ENCODE measurements at places on chromosomes 11 and 22. TPM values are rescaled to one million over a fixed set of nuclear protein-coding genes. Genes with fewer than 3 reads are reported as not detected.

DNA sequence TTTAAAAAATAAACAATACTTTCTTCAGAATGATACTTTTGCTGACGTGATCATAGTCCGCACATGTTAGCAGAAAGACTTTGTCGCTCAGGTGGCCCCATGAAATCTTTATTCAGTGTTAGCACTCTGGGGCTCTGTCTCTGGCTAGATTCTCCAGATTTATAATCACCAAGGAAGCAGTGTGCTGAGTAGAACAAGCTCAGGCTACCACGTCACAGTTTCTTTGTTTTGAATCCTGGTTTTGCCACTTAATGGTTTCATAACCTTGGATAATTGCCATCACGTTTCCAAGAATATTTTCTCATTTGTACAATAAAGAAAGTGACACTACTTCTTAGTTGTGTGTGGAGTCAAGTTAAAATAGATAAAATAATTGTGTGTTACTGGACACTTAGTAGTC lies 3.9 kb upstream of the MUC15 start:
- ATAC-seq = peak; percentile 43

DNA sequence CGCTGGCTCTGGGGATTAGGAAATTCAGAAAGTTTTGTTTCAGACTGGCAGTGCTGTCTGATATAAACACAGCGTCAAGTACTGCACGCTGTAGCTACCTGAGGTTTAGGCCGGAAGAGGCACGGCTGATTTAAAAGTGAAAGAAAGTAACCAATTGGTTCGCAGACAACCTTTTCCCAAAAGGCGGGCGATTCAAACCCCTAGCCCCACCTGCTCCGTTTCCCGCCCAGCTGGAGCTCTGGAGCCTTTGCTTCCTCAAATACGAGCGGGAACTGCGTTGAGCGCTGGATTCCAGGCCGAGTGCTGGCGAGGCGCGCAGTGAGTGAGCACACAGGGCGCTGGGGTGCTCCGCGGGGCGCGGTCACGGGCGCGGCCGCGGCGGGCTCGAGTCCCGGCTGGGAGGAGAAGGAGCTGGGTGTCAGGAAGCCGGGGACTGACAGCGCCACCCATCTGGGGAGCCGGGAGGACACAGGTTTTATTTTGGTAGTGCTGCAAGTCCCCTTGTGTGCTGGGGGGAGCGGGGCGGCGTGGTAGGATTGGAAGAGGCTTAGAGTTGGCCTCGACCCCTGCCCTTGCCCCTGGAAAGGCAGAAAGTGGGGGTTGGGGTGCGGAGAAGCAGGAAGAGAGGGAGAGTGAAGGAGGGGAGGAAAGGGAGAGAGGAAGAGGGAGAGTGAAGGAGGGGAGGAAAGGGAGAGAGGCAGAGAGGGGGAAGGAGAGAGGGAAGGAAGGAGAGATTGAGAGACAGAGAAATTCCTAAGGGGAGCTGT lies 2.1 kb downstream of the FAM111A start:
- ATAC-seq = peak; percentile 42

GRCh38 chr11:69055598-69056516 lies 7.1 kb downstream of the TPCN2 start:
- ATAC-seq = no peak

Gene NXPE1
- total RNA-seq = 0.08 TPM

Gene SPDYC
- total RNA-seq = not detected
